ENCODE measurements at places on chromosomes 6 and 20. TPM values are rescaled to one million over a fixed set of nuclear protein-coding genes. Genes with fewer than 3 reads are reported as not detected.

DNA sequence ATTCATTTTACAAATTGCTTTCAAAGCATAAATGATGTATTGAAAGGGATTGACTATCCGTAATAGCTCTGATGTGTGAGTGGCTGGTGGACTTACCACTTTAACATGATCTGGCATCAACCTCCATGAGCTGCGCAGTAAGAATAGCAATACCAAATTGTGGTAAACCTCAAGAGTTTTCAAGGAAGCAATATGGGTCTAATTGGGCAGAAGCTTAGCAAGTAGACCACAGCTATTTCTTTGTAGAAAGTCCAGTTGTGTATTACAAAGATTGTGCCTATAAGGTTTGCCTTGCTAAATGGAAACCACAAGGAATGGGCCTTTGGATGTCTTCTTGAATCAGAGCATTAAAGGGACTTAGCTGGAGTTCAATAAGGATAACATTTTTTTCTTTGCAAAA, 736.6 kb downstream of the KIF16B start:
- peak; percentile 34 for DNase-seq

DNA sequence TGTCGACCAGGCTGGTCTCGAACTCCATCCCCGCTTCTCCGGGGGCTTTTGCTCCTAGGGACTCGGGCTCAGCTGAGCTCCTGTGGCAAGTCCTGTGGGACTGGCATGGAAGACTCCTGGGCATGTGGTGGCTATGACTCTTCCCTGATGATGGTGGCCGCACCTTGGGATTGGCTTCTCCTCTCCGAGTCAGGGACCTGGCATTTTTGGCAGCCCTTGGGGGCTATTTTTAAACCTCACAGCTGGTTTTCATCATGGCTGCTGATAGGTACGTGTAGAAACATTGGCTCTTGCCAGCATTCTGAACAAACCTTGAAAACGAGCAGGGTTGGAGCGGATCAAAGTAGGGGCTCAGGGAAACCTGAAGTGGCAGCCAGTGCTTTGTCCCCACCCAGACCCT, 54.1 kb downstream of the RBM38 start:
- DNase-seq = peak; percentile 57

POU5F1 gene
- total RNA-seq = 0.36 TPM

DNA sequence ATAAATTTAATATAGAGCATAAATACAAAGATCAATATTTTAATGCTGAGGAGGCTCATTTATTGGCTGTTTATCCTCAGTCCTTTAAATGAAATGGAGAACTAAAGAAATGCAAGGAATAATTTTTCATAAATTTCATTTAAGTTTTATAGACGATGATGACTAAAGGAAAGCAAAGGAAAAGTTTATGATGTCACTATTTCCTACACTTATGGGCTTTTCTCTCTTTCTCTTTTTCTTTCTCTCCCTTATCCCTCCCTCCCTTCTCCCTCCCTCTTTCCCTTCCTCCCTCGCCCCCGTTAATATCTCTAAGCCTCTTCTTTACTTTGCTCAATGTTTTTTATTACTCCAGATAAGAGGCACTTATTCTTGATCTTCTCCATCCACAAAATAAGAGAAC, 889.7 kb upstream of the FLRT3 start:
- no peak for DNase-seq
